ENCODE measurements at places on chromosomes 1 and 21.

- no peak for DNase-seq
Observed at GRCh38 chr1:89444791-89445190, 79.8 kb upstream of the LRRC8B start.

GRCh38 chr1:14027099-14027498, 327.1 kb downstream of the PRDM2 start:
- DNase-seq, result no peak

GRCh38 chr1:51953079-51953478, 37.4 kb downstream of the RAB3B start:
- no peak for DNase-seq

DNA sequence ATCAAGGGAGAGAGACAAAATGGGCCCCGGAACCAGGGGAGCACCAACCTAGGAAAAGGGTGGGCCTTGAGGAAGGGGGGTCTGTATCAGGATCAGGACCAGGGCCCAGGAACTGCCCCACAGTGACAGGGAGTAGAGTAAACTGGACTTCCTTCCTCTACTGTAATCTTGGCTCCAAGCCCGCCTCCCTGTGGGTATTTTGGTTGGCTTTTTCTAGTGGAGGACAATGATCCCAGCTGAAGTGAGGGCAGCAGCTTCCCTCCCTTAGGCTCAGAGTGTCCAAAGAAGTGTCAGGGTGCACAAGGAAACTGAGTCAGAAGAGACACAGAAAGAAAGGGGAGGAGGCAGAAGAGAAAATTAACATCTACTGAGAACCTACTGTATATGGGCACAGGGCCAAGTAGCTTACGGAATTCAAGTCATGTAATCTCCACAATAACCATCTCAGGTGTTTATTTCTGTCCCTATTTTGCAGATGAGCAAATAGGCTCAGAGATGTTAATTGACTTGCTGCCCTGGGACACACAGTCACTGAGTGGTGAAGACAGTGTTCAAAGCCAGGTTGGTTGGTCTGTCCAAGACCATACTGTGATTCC, 4.8 kb downstream of the UBQLN4 start:
- no peak for DNase-seq

DNA sequence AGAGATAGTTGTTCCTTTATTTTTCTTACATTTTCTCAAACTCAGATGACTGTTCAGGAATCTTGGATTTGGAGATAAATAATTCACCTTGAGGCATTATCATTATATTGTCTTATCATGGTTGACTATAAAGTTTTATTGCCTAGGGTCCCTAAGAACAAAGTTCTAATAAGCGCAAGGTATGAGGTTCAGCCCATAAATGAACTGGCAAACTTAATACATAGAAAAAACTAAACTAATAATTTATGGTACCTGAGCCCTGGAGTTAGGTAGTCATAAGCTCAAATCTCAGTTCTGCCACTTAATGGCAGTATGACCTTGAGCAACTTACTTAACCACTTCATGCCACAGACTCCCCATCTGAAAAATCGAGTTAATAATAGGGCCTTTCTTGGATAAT, 334.0 kb upstream of the PBX1 start:
- no peak for DNase-seq

DNA sequence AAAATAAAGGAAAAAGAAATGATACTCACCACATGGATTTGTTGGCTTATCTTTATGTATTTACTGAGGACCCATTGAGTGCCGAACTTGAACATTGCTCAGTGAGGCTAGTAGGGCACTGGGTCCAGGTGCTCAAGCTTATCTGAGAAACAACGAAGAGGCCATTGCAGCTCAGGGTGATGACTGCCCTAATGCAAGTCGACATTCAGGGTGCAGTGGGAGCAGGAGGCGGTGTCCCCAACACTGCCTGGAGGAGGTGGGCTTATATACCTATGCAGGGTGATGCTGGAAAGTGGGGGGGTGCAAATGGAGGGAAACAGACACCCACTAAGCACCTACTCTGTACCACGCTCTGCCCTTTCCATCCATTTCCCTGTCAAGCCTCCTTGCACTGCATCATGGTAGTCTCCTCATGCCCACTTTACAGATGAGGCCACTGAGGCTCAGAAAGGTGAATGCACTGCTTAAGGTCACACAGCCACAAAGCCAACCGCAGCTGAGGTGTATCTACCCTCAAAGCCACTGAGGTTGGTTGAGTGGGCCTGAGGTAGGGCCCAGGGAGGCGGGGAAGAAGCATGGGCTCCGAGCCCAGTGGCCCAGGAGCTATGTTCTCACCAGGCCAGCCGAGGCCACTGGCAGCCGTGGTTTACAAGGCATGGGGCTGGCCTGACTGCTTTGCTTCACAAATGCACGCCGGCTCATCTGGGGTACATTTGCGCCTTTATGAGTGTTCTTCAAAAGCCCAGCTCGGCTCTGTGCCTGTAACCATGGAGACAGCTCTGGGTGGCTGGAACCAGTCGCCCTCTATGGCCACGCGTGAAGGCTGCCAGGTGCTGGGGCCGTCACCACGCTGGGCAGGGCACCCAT, 103.8 kb downstream of the EPHB2 start:
- DNase-seq, result no peak

DNA sequence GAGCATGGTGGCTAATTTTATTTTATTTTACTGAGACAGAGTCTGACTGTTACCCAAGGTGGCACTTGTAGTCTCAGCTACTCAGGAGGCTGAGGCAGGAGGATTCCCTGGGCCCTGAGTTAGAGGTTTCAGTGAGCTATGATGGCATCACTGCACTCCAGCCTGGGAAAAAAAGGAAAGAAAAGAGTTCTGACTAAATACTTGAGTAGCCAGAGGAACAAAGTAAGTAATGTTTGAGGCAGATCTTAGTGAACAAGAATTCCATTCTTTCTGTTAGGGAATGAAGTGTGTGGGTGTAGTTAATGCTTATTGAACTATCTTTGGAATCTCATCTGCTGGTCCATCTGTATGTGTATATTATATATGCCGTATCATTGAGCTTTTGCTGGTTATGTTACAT, 13.1 kb upstream of the EVI5 start:
- no peak for DNase-seq

DNA sequence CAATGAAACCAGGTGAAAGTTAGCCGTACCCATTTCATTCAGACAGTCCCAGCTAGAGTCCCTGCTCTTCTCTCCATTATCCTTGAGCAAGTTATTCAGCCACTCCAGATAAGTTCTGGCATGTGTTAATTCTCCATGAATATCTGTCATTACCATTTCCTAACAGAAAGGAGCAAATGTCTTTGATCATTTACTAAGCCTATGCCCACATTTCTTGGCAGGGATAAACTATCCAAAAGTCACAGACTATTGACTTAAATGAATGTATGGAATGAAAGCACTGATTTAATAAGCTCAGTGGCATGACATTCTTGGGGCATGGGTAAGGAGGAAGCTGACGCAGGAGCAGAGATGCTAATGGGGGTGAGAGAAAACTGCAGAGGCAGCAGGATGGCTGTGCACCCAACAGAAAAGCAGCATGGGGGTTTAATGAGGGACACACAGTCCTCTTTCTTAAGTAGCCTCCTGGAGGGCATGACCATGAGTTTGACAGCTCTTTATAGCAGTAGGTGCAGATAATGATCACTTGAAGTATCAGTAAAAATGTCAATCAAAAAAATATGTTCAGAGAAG, 17.6 kb upstream of the DHCR24 start:
- no peak for DNase-seq

- DNase-seq, result no peak
Observed at GRCh38 chr1:2255047-2255419, 26.9 kb downstream of the SKI start.

- DNase-seq, result no peak
Observed at GRCh38 chr1:210293171-210293607, 35.5 kb upstream of the HHAT start.

- DNase-seq, result no peak
Observed at GRCh38 chr1:59013276-59013927, 229.6 kb upstream of the JUN start.

DNA sequence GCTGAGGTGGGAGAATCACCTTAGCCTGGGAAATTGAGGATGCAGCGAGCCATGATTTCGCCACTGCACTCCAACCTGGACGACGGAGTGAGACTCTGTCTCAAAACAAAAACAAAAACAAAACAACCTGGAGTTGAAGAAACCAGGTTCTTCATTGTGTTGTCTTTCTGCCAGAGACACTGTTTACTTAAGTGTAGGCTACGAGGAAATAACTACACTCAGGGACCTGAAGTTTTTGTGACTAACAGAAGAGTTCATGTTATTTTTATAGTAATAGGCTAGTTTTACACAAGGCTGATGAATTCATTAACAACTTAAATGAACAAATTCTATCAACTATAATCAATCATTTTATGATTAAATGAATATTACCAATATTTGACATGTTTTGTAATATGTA, 98.5 kb upstream of the MPC2 start:
- DNase-seq, result no peak

GRCh38 chr1:178037510-178038253, 56.2 kb upstream of the RASAL2 start:
- no peak for DNase-seq

DNA sequence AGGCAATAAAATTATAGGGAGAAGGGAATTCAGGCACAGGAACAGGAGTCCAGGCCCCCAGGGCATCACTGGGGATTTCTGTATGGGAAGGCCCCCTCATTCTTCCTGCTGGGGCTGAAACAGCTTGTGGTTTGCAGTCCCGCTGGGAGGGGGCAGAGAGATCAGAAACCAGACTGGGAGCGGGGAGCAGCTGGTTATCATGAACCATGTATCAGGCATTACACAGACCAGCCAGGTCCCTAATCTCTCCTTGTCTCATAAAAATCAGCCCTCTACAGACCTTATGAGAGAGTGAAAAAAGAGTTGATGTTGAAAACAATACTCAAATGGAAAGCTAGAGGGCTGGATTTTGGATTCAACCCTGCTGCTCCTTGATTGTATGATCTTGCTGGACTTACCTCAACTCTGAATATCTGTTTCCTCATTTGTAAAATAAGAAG, 93.4 kb upstream of the F3 start:
- no peak for DNase-seq

GRCh38 chr1:24337455-24337854, 18.3 kb downstream of the GRHL3 start:
- DNase-seq, result no peak

DNA sequence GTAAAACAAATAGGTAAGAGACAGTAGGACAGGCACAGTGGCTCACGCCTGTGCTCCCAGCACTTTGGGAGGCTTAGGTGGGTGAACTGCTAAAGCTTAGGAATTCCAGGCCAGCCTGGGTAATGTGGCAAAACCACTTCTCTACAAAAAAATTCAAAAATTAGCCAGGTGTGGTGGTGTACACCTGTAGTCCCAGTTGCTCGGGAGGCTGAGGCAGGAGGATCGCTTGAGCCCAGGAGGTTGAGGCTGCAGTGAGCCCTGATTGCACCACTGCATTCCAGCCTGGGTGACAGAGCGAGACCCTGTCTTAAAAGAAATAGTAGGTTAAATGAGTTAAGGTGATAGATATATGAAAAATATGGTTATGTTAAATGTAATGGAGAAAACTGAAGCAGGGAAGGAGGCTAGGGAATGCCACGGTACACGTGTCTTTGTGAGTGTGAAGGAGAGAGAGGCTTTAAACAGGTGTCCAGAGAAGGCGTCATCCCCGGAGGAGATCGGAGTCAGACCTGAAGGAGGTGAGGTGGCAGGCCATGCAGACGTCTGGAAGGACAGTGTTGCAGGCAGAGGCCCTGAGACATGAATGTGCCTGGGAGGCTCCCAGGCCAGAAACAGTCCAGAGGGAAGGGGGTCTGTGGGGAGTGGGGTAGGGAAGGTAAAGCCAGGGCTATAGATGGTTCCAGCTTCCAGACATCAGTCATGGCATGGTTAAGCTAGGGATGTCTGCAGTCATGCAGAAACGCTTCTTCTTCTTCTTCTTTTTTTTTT, 7.2 kb upstream of the RIPPLY3 start:
- no peak for DNase-seq

- DNase-seq, result no peak
Observed at GRCh38 chr1:5244631-5245285, 590.3 kb downstream of the AJAP1 start.

DNA sequence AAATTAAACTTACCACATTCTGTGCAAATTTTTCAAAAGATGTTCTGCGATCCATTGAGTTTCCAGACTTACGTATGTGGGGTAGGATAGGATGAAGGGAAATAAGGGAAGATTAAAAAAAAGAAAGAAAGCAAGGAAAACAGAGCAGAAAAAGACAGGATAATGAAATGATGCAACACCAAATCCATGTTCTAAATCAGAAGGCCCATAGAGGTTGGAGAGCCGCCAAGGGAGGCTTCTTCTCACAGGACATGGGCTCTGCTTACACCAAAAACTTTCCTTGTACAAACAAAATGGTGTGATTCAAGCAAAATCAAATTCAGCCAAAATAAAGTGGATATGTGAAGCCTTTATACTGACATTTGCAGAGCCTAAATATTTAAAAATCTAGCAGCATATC, 189.5 kb upstream of the GREM2 start:
- DNase-seq, result no peak

- no peak for DNase-seq
Observed at GRCh38 chr21:39900491-39900890, 33.3 kb downstream of the PCP4 start.

DNA sequence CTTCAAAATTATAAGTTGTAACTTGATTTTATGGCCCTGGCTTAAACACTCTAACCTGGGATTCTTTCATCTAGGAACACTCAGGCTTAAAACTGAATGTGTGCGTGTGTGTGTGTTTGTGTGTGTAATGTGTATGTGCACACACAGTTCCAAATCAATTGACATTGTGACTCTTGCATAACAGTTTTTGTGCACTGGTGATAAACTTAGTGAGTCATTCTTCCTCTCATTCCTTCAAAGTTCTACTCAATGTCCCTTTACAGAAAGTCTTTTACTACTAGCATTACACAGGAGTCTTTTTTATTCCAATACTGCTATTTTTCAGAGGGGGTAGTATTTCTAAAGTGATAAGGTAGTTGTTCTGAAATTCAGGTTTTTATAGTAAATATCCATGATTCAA, 943.6 kb downstream of the KCNT2 start:
- DNase-seq, result no peak

GRCh38 chr1:37509181-37509580, 5.4 kb downstream of the MEAF6 start:
- no peak for DNase-seq

DNA sequence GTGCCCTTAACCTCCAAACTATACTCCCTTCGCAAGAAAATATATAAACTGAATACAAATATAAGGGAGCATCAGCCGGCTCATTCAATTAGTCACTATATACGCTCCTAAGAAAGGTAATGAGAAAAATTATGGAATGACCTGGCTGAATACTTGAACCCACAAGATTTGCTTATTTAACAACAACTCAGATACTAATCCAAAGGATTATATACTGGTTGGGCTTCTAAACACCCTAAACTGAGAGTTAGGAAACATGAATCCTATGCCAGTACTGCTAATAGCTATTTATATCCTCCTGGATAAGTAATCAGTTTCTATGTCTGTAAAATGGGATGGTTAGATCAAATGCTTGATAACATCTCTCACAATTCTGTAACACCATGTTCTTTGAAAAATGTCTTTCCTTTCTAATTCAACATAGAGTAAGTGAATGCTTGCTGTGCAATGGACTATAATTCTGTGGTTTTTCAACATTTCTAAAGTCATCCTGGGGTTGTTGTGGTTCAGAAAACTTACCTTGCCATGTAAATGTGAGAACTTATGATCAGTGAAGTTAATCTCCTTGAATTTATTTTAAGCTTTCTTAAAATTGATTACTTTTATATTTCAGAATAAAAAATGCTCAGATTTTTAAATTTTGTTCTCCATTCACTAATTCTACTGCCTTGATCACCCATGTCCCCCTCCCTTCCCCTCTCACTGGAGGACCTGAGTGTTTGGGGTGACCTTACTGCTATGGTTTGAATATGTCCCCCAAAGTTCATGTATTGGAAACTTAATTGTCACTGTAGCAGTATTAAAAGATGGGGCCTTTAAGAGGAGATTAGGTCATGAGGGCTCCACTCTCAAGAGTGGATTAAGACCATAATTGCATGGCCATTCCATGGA, 14.5 kb downstream of the DUSP10 start:
- DNase-seq, result no peak
